Thyroid gland (tissue), 4 donors: ENCODE measurements at places on chromosomes 3 and 15.

- H3K27me3 ChIP-seq = no peaks in the 10 kb centered on the region
- H3K27ac ChIP-seq = no peak overlapping the region
- H3K4me3 ChIP-seq = no peak overlapping the region
- DNase-seq = no peak
These were observed 202.8 kb downstream of the CADM2 start for GRCh38 chr3:85161544-85161943.

GRCh38 chr3:48662145-48662752 lies 437 bp downstream of the CELSR3 start:
- H3K36me3 ChIP-seq = no peaks in the 10 kb centered on the region
- H3K27ac ChIP-seq = no peak overlapping the region

- peaks cover 8% of the 10 kb centered on the region for H3K4me1 ChIP-seq
- no peak overlapping the region for H3K27ac ChIP-seq
- DNase-seq = no peak
- H3K36me3 ChIP-seq = no peaks in the 10 kb centered on the region
- no peak overlapping the region for H3K4me3 ChIP-seq
- no peaks in the 10 kb centered on the region for H3K27me3 ChIP-seq
These were observed 104.3 kb downstream of the CMSS1 start for GRCh38 chr3:99921986-99922385.

GRCh38 chr3:37126856-37127255 lies 47.5 kb downstream of the LRRFIP2 start:
- no peak overlapping the region for H3K27ac ChIP-seq
- H3K4me3 ChIP-seq = no peak overlapping the region
- H3K27me3 ChIP-seq = no peaks in the 10 kb centered on the region
- no peak for DNase-seq
- peaks cover 38% of the 10 kb centered on the region for H3K4me1 ChIP-seq
